Activated effector memory CD4-positive, alpha-beta T cell treated with Interleukin-2 at 50 U/mL for 16 hours (primary cell): ENCODE measurements at places on chromosomes 3 and 15.

- DNase-seq: no peak
Observed at GRCh38 chr3:139481116-139481515, 4.8 kb upstream of the RBP2 start.

- DNase-seq: no peak
Observed at GRCh38 chr3:74059301-74059922, 434.7 kb upstream of the PDZRN3 start.

GRCh38 chr3:901953-902778 is 190.7 kb upstream of the CNTN6 start:
- no peak for DNase-seq

DNA sequence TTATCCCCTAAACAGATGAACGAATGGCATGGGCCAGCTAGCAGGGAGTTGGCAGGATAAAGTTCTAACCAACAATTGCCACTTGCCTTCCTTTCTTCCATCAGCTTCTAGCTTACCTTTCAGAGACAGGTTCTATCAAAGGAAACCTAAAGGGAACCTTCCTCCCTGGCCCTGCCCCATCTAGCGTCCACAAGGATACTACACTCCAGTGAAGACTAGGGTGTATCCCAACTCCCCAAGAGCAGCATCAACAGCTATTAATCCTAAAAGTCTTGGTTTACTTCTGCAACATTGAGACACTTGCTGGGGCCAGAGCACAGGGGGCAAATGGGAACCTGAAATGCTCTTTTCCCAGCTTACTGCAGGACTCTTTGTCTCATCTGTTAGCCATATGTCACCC is 37.0 kb upstream of the TMC3 start:
- DNase-seq: no peak

DNA sequence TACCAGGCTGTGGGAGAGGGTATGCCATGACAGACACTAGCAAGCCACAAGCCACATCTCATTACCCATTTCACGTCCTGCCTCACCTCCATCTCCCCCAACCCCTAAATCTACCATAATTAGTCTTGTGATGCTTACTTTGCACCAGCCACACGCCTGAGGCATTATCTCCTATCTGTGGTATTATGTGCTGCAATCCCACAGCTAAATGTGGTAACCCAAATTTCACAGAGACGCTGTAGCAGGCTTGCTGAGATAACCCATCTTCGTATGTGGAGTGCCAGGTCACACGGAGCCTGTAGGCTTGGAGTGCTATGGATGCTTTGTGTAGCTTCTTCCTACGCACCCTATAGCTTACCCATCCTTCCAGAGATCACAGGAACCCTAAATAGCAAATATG is 256.7 kb upstream of the KCNH8 start:
- no peak for DNase-seq

GRCh38 chr15:52496175-52496574 is 32.5 kb downstream of the MYO5A start:
- no peak for DNase-seq

GRCh38 chr15:90326441-90326840 is 25.6 kb upstream of the ZNF774 start:
- DNase-seq: no peak

DNA sequence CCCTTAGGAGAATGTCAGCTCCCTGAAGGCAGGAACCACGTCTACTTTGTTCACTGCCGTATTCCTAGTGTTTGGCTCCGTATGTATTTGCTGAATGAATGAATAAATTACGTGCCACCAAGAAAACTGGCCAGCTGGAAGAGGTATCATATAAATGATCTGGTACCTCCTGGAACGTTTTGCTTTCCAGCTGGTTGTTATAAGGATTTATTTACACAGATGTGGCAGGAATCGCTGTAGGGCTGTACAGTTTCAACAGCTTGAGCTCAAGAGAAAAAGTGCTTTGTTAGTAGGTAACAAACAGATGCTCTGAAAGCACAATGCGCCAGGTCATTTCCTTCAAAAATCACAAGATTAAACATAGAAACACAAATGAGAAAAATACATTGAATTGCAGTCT is 108.8 kb upstream of the ATP2B2 start:
- DNase-seq: no peak

GRCh38 chr3:128549283-128550112 is 56.5 kb upstream of the GATA2 start:
- no peak for DNase-seq

GRCh38 chr3:184594371-184595001 is 32.9 kb downstream of the EPHB3 start:
- no peak for DNase-seq

DNA sequence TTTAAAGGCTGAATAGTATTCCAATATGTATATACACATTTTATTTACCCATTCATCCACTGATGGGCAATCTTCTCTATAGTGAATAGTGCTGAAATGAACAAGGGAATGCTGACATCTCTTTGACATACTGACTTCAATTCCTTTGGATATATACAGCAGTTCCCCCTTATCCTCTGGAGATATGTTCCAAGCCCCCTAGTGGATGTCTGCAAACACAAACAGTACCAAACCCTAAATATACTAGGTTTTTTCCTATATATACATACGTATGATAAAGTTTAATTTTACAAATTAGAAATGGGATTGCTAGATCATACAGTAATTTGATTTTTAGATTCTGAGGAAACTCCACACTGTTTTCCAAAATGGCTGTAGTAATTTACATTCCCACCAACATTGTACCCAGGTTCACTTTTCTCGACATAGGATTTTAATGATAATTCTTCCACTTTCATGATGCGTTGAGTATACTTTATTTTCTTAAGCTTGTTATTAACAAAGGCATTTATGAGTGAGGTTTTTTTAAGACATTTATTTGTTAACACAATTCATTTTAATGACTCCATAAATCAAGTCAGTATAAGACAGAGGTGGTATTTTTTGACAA is 38.2 kb downstream of the VPS13C start:
- no peak for DNase-seq
